ENCODE measurements at places on chromosomes 6 and 20.

DNA sequence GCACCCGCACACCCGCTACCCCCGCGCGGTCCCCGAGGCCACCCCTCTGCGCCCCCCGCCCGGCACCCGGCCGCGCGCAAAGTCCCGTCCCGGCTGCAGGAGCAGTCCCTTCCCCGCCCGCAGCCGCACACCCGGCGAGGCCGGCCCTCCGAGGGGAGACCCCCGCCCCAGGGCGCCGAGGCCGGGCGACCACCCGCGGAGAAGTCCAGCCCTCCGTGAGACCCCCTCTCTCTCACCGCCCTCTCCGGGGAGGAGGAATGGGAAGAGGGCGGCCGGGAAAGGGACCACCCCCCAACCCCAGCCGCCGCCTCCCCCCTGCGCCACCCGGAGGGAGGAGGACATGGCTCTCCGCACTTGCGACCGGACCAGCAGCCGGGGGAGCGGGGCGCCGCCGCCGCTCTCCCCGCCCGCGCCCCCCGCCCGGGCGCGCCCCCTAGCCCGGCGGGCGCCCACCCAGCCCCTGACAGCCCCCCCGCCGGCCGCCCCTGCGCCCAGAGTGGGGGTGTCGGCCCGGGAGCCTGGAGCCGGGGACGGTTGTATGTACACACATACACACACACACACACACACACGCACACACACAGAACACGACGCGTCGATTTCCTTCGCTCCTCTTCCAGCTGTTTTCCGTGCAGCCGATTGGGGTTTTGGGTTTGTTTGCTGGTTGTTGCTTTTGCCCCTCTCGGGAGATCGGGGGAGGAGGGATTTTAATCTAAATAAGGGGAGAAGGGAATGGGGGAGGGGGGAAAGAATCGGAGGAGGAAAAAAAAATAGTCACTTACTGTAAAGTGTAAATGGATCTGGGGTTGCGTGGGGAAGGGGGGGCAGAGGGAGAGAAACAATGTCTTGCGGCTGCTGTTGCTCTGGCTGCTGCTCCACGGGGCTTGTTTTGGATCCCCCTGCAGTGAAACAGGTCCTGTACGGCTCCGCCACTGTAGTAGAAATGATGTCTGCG, at the start of gene ATXN1:
Gene ATXN1, minus strand, starts transcription at position 945 of the 955 bp plus-strand sequence.
- DNase-seq, result no peak

DNA sequence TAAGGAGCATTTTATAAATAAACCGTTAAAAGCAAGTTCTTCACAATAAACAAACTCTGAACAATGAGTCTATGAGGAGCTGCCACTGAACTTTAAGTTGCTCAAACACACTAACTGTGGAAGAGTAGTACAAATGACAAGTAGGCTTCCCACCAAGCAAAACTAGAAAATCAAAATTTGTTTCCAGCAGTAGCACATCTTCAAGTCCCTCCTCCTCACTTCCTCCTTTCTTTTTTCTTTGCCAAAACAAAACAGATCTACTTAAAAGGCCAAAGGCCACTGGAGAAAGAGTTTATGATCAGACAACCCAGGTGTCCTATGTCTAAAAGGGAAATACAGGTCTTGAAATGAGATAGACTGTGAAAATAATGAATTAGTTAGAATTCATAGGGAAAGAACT, 17.1 kb upstream of the FAM135A start:
- DNase-seq, result no peak

GRCh38 chr20:3719046-3719445, 6.6 kb upstream of the SIGLEC1 start:
- no peak for DNase-seq

- peak; percentile 19 for DNase-seq
Measured at GRCh38 chr6:73854998-73855718, 159.2 kb downstream of the CD109 start.

- DNase-seq, result no peak
Measured at GRCh38 chr6:49001856-49002541, 461.1 kb downstream of the MMUT start.

DNA sequence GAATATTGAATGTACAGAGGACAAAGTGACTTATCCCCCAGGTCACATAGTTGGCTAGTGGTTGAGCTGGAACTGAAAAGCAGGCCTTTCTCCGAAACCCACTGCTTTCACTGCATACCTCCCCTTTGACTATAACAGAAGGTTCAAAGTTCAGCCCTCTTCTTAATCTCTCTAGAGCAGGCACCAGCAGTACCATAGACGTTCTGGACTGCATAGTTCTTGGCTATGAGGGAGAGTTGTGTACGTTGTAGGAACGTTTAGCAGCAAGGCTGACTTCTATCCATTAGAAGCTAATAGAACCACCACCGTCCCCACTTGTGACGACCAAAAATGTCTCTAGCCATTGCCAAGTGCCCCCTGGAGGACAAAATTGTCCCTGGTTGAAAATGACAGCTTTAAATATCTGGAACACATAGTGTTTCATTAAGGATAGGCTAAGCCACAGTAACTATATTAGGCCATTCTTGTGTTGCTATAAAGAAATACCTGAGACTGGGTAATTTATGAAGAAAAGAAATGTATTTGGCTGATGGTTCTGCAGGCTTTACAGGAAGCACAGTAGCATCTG, 123.8 kb upstream of the MTHFD1L start:
- DNase-seq, result no peak

GRCh38 chr6:123925350-123925749, 121.7 kb downstream of the NKAIN2 start:
- DNase-seq, result no peak

DNA sequence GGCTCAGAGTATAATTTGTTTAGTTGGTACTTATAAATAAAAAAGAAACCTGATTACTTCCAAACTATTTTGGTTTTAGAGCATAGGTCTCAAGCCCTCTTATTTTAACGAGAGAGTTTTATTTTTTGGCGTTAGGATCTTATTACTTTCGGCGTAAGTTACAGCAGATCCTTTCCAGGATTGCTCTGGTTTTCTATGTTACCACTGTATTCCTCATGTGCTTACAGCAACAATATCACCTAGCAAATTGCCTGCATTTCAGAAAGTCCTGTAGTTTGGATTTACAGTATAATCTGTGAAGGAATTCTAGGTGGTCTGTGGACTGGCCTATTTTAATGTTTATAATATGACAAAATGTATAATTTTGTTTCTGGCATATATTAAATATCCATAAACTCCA, 54.1 kb downstream of the TRMT11 start:
- DNase-seq, result no peak

- DNase-seq, result no peak
Measured at GRCh38 chr6:167408235-167408869, 83.5 kb downstream of the TTLL2 start.

- no peak for DNase-seq
Measured at GRCh38 chr6:107230448-107230847, 115.1 kb upstream of the BEND3 start.

DNA sequence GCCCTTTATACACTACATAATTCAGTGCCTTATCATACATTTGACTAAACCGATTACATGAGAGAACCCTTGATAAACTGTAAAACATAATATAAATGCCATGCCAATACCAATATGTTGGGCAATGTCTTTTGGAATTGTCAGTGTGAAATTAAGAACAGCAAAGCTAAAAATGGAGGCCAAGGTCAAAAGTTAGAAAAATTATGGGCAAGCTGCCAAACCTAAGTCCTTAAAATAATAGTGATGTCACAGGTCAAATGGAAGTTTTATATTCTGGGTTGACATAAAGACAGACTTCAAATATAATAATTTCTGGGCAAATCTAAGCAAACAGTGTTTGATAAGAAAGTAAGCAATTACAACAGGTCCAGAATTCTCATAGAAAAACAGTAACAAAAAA, 696.7 kb downstream of the RNF144B start:
- DNase-seq, result no peak

GRCh38 chr6:10351791-10352190, 63.1 kb downstream of the TFAP2A start:
- DNase-seq, result no peak

- DNase-seq, result no peak
Measured at GRCh38 chr6:157283900-157284737, 39.2 kb downstream of the TMEM242 start.

- DNase-seq, result no peak
Measured at GRCh38 chr6:33634161-33634727, 13.1 kb downstream of the ITPR3 start.

DNA sequence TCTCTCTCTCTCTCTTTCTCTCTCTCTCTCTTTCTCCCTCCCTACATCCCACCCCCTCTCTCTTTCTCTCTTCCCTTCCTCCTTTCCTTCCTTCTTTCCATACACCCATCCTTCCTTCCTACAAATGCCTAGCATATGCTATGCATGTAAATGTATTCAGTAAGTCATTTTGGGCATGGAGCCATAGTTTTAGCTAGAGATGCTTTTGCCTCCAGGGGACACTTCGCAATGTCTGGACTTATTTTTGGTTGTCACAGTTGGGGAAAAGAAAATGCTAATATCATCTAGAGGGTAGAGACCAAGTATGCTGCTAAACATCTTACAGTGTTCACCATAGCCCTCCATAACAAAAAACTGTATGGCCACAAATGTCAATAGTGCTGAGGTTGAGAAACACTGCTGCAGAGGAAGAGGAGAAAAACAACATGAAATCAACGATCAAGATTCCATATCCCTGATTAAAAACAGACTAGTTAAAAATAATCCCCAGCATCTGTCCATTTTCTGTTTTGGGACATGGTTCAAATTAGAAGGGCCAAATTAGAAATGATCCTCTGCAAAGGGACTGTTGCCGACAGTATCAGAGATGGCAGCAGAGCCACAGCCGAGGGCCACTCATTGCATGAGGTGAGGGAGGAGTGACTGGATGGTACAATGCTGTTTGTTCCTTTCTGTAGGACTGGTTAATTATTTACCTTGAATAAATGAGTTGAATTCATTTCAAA, 152.7 kb downstream of the SH3BGRL2 start:
- no peak for DNase-seq

DNA sequence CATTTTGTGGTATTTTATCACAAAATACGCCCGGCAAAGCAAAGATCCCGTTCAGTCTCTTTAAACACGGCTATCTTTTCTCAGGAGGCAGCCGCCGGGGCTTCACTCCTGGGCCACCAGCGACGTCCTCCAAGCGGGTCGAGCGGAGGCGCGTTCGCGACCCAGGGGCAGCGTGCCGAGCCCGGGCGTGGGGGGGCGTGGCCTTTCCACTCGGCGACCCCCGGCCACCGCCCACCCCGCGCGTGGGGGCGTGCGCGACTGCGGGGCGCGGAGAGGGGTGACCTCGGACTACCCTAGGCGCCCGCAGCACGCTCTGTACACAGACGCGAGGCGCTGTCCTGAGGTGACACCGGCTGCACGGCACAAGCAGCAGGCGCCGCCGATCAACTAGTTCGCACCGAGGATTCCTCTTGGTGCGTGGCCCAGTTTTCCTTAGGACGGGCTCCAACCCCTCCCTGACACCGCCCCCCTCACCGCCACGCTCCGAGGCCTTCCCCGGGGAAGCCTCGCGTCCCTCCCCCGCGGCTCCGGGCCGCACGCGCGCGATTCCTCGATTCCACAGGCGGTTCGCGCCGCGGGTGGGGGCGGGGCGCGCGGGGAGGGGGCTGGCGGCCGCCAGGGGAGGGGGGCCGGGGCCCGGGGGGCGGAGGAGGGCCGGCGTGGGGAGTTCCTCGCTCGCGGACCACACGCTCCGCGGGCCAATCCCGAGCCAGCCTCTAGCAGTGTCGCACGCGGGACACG, 1.1 kb upstream of the JARID2 start:
- no peak for DNase-seq

DNA sequence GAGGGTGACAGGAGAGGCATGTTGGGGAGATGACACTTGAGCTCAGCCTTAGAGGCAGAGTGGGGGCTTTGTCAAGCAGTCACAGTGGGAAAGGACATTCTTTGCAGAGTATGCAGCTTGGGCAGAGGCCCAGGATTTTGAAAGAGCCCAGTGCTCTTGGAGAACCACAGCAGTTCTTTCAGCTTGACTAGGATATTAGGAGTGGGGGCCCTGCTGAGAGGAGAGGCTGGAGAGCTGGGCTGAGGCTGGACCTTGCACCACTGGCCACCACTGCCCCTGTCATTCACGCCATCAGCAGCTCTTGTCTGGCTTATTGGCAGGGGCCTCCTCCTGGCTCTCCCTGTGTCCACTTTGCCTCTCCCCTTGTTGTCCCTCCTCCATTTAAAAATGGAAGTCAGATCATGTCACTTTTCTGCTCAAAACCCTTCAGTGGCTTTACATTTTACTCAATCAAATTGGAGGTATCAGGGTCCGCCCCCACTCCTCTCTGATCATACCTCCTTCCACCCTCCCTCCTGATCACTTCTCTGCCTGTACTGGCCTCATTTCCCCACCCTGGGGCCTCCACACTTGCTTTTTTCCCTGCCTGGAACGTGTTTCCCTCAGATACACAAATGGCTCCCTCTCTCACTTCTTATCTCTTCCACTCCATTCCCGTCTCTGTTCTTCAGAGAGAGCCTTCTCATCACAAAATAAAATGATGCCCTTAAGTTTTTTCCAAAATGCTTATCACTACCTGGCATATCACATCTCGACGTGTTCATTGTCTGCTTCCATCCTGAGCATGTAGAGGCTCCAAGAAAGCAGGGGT, 10.5 kb downstream of the MANBAL start:
- no peak for DNase-seq

DNA sequence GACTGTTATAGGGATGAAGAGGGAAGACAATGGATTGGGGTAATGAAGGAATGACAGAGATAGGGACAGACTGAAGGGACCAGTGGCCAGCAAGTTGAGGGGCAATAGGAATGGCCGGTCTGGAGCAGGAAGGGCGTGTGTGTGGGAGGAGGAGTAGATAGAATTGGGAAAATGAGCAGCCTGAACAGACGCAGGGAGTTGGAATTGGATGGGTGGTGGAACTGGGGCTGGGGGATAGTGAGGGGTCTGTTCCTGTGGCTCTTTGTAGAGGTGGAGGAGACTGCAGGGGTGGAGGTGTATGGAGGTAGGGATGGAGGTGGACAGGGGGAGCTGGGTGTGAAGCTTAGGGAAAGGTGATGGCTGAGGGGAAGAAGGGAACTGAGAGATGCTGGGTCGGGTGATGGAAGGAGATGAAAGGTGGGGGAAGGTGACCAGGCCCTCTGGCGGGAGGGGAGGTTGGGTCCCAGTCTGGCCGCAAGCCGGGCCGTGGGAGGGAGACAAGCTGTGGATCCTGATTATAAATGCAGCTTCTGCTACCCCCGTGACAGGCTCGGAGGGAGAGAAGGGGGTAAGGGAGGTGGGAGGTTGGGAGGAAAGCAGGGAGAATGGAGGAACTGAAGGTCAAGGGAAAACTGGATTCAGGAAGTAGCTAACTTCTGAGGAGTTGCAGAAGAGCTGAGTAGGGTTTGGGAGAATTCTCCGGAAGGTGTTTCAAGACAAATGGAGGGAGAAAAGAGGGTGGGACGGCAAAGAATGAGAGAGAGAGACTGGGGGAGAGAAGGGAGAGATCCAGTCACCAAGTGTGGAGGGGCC, 5.2 kb downstream of the SYNGAP1 start:
- no peak for DNase-seq
